Fibroblast of skin of left quadriceps (primary cell): ENCODE measurements at places on chromosomes 12 and 14.

DNA sequence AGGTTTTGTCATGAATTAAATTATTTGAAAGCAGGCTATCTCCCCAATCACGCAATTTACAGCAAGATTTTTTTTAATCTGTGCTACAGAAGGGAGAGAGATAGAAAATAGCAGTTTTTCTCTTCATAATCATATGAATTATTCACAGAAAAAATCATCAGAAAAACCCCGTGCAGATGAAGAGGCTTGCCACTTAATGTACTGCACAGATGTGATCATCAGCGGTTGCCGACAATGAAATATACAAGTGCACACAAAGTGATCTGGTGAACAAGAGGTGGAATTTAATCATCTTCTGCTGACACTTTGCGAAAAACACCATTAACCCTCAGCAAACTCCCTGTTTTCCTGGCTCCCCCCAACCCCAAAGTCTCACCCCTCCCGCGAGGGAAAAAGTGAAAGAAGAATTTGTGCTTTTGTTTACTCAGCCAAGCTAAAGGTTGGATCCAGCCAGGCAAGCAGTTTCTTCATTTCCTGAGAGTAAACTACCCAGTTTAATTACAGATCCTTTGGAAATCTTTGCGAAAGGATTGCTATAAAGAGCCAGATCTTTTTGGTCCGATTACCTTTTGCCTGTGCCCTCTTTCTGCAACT, 3.1 kb upstream of the LMO3 start:
- no peak for DNase-seq

- DNase-seq: no peak
Observed at GRCh38 chr12:94848966-94849365, 154.5 kb downstream of the NDUFA12 start.

DNA sequence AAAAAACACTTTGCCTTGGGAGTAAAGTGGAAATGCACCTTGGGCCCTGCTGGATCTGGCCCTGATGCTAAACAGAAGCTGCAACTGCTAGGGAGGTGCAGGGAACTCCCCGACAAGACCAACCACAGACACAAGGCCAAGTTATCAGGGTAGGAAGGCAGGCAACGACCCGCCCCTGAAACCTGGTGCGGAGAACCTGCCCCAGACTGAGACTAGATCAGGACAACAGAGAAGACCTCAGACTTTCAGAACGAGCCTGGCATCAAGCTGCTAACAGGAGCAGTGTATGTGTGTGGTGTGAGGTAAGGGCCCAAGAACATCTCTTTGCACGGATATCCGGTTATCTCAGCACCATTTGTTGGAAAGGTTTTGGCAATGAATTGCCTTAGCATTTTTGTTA, 233.7 kb upstream of the RTL1 start:
- DNase-seq: no peak

GRCh38 chr12:7162691-7163114, 26.8 kb upstream of the PEX5 start:
- DNase-seq: no peak

DNA sequence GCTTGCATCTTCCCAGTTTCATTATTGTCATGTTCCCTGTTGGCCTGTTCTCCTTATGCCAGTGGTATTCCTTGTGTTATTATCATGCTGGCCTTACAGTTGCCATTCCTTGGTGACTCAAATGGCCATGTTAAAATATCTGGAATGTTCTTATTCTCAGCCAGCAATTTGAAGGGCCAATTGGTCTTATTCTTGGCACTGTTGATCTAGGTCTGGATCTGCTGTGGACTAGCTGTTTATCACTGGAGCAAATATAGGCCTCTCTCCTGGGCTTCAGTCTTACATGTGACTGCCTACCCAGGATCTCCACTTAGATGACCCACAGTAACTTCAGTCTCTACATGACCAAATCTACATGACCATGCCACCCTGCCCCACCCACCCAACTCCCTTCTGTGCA, 5.4 kb downstream of the CIPC start:
- DNase-seq: no peak

DNA sequence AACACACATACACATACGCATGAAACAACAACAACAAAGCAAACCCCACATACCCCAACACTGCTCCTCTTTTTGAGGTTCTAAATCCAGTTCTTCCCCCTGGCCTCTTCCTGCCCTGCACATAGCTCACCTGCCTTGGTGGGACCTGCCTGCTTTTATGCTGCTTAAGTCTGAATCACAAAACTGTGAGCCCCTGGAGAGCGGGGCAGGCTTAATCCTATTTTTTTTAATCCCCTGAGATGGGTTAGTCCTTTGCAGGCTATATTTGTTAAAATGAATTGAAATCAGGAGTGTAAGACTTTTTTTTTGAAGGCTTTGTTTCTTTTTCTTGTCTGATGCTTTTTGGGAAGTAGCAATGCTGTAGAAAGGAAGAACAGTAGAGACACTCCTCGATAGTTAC, 84.6 kb upstream of the MAX start:
- DNase-seq: no peak

DNA sequence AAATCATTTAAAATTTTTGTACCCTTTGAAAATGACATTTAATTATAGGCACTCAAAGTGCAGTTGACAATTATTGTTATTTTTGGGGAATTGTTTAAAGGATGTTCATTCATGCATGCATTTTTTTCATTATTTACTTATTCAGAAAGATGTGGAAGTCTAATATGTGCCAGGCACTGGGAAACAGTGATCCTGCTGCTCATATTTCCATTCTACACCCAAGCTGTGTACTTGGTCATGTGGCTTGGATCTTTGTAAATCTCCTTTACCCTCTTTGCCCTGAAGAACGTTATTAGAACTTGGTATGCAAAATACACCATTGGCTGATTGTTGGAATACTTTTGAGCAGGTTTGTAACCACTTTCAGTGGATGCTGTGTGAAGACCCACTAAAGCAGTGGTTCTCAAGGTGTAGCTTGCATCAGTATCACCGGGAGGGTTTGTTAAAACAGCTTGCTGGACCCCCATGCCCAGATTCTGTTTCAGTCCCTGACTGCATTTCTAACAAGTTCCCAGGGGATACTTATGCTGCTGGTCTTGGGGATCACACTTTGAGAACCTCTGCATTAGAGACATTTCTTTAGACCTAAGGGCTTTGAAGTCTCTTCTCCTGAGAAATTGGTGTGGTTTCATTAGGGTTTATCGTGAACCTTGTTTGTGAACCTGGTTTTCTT, 47.5 kb downstream of the PRKCH start:
- no peak for DNase-seq

GRCh38 chr14:81311778-81312177, 88.3 kb downstream of the STON2 start:
- DNase-seq: no peak

- DNase-seq: peak; percentile 49
Observed at GRCh38 chr14:65096323-65097089, 5.8 kb downstream of the MAX start.

DNA sequence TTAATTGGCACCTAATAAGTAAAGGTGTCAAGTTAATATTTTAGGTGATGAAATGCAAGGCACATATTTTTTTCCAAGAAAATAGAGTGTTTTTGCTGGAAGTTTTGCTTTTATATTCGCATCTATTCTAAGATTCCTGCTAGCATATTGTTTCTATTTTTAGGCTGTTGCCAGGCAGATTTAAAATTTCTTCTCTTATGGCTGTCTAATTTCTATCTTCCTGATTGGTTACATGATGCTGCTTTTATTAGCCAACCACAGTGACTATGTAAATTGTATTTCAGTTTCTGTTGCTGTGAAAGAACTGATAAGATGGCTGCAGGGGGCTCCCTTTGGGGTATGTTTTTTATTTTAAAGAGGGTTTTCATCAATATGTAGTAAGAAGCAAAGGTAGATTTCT, 42.7 kb downstream of the ATF7IP start:
- DNase-seq: no peak

GRCh38 chr12:108029051-108029835, 99.8 kb upstream of the WSCD2 start:
- no peak for DNase-seq

- DNase-seq: no peak
Observed at GRCh38 chr14:41548666-41549065, 58.0 kb upstream of the LRFN5 start.

- no peak for DNase-seq
Observed at GRCh38 chr14:91243074-91243471, 1.4 kb downstream of the GPR68 start.

DNA sequence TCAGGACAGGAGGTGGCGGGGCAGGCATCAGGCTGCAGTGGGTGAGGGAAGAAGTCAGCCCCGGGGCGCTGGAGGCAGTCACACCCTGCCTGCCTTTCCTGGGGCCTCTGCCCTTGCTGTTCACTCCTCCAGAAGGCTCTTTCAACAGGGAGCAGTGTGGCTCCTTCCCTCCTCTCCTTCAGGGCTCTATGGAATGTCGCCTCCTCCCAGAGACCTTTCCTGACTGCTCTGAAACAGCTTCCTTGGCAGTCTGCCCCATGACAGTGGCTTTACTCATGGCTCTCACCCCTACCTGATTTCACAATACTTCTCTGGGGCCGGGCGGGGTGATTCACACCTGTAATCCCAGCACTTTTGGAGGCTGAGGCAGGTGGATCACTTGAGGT, 7.1 kb downstream of the RHOF start:
- DNase-seq: peak; percentile 81

DNA sequence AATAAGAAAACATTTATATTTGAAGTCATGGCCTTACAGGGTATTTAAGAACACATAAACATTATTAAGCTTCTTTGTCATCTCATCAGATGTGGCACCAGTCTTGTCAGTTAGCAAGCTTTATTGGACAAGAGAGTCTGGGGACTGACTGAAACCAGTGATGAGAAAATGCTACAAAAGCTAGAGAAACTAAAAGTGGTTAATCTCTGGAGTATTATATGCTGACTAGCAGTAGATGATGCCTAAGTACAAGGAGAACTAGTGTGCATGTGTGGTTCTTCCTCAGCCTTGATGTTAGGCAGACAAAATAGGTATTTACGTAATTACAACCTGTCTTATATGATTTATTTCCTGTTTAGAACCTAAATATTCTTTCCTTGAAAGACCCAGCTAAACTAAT, 176.5 kb downstream of the CPNE8 start:
- DNase-seq: no peak

DNA sequence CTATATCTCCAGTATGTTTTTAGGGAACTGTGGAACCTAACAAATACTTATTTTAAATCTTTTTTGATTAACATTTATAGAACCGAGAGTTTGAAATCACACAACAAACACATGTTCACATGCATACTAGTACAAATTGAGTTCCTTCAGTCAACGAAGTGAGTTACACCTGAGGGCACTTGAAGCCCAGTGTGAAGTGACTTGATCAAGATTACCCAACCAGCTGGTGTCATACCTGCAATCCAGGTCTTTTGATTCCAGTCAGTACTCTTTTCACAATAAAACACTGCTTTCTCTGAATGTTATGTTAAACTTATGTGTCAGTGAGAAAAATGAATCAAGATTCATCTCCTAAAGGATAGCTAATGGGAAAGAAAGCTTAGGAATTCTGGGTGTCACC, 35.2 kb downstream of the VRK1 start:
- no peak for DNase-seq

- DNase-seq: no peak
Observed at GRCh38 chr12:41846718-41847117, 298.0 kb downstream of the GXYLT1 start.

DNA sequence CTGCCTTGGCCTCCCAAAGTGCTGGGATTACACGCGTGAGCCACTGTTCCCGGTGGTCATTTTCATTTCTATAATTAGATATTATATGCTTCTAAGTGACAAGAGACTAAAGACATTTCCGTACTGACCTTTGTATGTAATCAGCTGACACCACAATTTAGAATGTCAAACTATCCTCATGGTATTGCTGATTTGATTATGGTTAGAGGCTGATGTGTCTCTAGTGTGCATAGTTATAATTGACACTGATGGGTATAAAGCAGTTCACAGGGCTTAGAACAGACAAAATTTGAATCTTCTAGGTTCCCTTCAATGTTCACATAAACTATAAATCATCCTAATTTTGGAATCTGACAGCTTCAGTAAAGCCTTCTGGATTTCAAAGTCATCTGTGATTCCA, 192.7 kb downstream of the PTPRO start:
- DNase-seq: no peak

DNA sequence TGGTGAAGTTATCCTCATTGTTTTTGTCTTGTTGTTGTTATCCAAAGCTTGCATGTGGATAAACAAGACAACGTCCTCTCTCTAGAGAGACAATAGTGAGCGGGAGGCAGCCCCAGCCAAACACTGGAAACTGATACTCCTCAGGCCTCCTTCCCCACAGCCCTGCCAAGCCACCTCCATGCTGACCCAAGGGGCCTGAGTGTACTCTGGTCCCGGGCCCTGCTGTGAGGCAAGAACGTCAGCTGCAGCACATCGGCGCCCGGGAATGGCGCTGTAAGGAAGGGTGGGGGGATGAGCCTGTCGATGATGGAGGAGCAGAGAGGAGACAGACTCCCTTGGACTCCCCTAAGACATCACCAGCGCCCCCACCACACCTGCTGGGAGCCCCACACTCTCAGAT, 83.6 kb downstream of the ANO2 start:
- no peak for DNase-seq

DNA sequence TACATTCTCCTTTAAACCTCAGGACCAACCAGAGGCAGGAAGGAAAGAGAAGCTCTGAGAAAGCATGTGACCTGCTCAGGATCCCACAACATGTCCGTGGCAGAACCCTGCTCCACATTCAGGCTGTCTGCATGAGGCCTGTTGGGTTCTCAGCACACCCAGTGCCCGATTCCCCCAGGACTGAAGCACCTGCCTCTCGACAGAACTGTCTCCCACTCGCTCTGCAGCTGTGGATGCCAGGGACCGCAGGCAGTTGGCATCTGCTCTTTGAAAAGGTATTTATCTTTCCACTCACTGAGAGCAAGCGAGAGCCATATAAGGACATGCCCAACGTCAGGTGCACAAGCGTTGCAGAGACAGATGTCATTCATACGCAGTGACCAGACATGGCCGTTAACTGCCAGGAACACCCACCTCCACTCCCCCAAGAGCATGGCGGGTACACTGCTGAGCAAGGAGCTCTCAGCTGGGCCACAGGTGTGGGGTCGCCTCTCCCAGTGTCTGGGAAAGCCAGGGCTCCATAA, 18.9 kb downstream of the PITPNM2 start:
- DNase-seq: no peak

DNA sequence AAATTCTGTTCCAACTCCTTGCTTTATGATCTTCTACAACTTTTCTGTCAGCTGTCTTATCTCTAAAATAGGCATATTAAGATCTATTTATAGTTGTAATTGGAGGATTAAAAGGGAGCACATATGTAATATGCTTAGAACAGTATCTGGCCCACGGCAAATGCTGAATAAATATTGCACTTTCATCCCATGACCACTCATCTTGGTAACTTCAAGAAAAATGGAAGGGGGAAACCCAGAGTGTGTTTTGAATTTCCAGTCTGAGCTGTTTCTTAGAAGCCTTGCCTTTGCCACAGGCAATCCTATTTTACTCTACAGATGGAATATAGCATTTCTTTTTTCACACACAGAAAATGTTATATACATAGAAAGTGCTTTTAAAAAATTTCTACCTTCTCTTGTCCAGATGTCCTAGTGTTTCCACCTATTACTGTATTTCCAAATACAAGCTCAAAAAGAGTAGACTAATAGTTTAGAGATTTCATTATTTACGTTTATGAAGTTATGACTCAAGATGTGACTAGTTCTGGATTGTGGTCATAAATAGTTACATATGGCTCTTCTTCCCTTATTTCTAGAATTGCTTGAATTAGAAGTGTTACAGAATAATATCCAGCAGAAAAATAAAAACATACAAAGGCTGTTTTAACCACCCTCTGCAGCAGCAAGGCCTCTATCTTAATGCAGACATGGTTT, 6.2 kb upstream of the STXBP6 start:
- peak; percentile 41 for DNase-seq
